ENCODE measurements at places on chromosomes 13 and 19.

- DNase-seq = no peak
These were observed at the start of gene VSTM2B for GRCh38 chr19:29525901-29526729. VSTM2B (plus strand) TSS chr19:29525994; CDS start chr19:29526584, 590 bp downstream.

- DNase-seq = no peak
These were observed 1.4 kb upstream of the RAB20 start for GRCh38 chr13:110562696-110563462.

DNA sequence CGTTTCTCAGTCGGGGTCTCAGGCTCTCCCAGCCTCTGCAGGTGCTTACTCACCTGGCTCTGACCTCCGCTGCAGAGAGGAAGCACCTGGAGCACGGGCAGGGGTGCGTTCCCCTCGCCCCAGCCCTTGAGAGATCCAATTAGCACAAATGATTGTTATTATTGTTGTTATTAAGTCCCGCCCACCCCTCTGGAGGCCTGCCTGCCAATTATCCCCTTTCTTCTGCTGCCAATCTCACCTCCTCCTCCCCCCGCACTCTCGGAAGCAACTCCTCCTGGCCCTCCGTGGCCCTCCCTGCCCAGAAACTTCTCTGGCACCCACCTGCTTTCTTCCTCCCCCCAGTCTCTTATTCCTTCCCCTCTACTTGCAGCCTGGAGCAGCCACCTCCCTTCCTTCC lies 8.8 kb downstream of the ZNF787 start:
- no peak for DNase-seq

DNA sequence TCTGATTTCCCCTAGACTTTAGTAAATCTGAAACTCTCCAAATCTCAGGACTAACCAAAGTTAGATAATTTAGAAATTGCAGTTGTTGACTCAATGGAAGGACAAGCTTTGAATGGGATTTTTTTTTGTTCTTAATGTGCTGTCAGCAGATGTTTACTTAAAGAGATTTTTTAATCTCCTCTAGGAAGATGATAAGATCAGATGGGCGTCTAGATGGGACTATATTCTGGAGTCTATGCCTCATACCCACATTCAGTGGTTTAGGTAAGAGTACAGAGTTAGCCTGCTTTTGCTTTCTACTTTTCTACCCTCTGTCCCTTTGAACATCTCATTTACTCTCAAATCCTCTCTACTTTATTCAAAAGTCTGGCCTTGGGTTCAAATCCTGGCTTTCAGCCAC lies 39.3 kb downstream of the TM9SF2 start:
- no peak for DNase-seq

- DNase-seq = no peak
These were observed 15.0 kb downstream of the CLEC4M start for GRCh38 chr19:7778081-7778480.

GRCh38 chr13:107681600-107681999 lies 533.7 kb downstream of the LIG4 start:
- DNase-seq = no peak

DNA sequence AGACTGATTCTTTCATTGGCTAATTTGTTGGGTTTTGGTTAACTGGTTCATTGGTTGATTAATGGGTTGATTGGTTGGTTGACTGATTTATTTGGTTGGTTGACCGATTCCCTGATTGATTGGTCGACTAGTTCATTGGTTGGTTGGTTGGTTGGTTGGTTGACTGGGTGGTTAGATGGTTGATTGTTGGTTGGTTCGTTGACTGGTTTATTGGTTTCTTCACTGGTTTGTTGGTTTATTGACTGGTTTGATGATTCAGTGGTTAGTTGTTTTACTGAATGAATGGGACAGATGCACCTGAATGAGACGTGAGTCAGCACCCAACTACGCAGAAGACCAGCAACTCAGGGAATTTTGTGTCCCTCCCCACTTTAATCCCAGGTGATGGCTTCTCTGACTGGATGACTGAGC lies 2.7 kb upstream of the NUP62 start:
- no peak for DNase-seq

- no peak for DNase-seq
These were observed 37.3 kb downstream of the ITGBL1 start for GRCh38 chr13:101489643-101490405.

DNA sequence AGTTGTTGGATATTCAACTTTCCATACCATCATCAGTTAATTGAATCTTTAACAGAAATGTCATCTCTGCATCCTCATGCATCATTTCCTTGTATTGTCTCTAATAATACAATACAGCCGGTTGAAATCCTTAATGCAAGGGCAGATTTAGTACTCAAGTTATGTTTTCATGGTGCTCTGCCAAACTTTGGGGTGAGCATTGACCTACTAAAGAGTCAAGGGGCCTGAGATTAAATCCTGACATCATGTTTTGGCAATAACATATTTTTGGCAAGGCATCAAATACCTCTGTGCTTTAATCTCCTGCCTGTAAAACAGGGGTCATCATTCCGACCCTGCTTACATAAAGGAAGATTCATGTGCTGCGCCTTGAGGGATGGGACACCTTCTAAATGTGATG lies 42.7 kb upstream of the ABCC4 start:
- no peak for DNase-seq

GRCh38 chr13:39134574-39134973 lies 96.3 kb downstream of the NHLRC3 start:
- DNase-seq = no peak

- no peak for DNase-seq
These were observed 2.4 kb upstream of the SPIB start for GRCh38 chr19:50416034-50416977.
